ENCODE measurements at places on chromosomes 2 and 18. TPM values are rescaled to one million over a fixed set of nuclear protein-coding genes. Genes with fewer than 3 reads are reported as not detected.

SCYGR3 gene
- not detected for total RNA-seq

THSD7B gene
- total RNA-seq, result 0.76 TPM

KCNG2 gene
- 0.38 TPM for total RNA-seq

- no peak for DNase-seq
Measured at GRCh38 chr2:164371916-164372315, 249.4 kb downstream of the GRB14 start.

- DNase-seq, result no peak
Measured at GRCh38 chr18:4276953-4277585, 178.0 kb downstream of the DLGAP1 start.

- no peak for DNase-seq
Measured at GRCh38 chr2:110768591-110768990, 36.2 kb downstream of the ACOXL start.

DNA sequence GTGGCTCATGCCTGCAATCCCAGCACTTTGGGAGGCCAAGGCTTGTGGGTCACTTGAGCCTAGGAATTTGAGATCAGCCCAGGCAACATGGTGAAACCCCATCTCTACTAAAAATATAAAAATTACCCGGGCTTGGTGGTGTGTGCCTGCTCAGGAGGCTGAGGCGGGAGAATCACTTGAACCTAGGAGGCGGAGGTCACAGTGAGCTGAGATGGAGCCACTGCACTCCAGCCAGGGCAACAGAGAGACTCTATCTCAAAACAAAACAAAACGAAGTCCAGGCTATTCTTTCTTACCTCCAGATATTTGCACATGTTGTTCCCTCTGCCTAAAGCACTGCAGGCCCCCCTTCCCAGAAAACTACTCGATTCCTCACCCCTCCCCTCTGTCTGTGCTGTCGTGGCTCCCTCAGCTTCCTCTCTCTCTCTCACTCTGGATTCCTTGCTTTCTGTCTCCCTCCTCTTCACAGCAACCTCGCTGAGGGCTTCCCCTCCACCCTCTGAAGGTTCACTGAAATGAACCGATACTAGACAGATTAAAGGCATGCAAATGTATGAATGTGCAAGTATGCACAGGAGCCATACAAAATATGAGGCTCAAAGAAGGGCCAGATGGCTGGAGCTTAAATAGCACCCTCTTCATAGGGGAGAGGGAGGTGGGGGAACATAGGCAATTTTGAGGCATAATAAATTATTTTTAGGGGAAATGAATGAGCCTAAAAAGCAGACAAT is 18.5 kb downstream of the TMEM177 start:
- DNase-seq, result no peak

CIDEA gene
- total RNA-seq, result 0.24 TPM

CFC1 gene
- total RNA-seq, result not detected

DNA sequence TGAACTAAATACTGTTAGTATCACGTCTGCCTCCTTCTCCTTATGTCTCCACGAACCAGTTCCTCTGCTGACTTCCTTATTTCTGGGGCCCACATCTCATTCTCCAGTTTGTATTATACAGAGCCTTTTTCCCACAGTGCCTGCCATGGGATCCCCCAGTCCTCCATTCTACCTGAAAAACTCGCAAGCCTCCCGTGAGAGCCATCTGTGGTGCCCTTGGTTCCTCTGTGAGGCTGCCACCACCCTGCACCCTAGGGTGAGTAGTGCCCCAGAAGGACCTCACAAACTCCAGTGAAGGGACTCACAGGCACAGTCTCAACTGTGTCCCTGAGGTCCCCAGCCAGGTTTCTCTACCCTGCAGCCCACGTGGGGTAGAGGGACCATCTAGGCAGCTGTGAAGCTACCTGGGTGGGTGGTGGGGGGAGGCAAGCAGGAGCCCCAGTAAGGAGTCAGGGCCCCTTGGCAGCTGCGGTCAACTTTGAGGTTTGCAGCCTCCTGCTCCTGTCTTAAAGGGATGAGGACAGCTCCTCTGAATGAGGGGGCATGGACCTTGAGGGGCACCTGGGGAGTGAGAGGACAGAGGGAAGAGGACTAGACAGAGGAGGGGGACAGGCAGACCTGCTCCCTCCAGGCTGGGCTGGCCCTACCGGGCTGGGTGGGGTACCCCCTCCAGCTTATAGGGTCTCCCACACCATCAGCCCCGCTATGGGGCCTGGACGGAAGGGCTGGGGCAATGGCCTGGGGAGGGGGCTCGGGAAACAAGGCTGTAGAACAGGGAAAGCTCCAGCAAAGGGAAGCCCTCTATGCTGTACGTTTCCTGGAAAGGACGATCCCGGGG is 1.0 kb downstream of the PSTPIP2 start:
- no peak for DNase-seq

CPS1 gene
- 2.7 TPM for total RNA-seq

TFCP2L1 gene
- total RNA-seq, result 2.3 TPM

- DNase-seq, result no peak
Measured at GRCh38 chr2:69143748-69144360, 130.9 kb downstream of the ANTXR1 start.

CXCR4 gene
- total RNA-seq, result 8.3 TPM

RTN4 gene
- 324 TPM for total RNA-seq

PARD3B gene
- 37.0 TPM for total RNA-seq

CEP68 gene
- 16.2 TPM for total RNA-seq

LYPD1 gene
- total RNA-seq, result 0.33 TPM

DNA sequence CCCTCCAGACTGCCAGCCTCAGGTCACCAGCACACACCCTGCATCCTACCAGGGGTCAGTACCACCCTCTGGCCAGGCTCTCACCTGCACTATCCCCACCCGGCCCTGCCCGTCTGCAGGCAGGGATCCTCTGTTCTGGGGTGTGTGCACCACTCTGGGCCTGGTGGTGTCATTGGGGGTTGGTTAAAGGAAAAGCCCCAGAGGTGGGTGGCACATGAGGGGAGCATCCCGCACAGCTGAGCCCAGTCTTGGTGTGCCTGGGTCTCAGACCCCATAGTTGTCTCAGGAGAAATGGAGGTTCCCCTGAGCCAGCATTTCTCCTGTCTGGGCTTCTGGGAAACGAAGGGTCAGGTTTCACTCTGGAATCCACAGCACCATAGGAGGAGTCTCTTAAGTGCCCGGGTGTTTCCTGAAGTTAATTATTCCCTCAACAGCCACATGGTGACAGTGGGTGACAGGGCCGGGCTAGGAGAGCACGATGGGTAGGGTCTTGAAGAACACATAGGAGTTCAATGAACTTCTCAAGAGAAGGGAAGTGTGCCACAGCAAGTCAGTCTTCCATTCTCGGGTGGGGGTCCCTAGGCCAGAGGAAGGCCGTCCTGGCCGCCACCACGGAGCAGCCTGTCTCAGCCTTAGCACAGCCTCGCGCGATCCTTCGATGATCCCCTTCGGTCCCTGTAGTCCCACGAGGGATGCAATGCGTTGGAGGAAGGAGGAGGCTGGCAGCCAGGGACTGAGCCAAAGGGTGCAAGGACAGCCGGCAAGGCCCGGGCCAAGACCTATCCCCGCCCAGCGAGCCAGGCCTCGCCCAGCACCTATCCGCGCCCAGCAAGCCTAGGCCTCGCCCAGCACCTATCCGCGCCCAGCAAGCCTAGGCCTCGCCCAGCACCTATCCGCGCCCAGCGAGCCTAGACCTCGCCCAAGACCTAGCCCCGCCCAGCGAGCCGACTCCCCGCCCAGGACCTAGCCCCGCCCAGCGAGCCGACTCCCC is 1.1 kb upstream of the FARP2 start:
- DNase-seq, result peak; percentile 95

DNA sequence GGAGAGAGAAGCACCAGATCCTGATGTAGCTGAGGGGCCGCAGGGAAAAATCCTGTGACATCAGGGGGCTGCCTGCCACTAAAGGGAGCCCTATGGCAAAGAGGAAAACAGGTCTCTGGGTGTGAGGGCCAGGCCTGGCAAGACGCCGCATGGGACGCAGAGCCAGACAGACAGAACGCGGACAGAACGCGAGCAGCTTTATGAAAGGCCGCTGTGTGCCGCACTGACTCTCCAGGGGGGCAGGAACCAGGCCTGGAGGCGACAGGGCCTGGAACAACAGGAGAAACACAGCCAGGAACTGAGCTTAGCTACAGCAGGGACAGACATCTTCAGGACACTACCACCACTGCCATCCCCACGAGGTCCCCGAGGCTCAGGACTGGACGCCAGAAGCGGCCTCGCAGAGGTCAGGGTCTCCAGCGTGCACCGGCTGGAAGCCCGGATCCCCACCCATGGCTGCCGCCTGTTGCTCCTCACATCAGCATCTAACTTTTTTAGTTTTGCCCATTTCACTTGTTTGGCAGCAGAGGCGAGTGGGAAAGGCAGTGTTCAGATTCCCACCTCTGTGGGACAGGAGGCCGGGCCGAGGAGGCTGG is 131.6 kb downstream of the VAPA start:
- DNase-seq, result no peak

GAD1 gene
- total RNA-seq, result not detected

DNA sequence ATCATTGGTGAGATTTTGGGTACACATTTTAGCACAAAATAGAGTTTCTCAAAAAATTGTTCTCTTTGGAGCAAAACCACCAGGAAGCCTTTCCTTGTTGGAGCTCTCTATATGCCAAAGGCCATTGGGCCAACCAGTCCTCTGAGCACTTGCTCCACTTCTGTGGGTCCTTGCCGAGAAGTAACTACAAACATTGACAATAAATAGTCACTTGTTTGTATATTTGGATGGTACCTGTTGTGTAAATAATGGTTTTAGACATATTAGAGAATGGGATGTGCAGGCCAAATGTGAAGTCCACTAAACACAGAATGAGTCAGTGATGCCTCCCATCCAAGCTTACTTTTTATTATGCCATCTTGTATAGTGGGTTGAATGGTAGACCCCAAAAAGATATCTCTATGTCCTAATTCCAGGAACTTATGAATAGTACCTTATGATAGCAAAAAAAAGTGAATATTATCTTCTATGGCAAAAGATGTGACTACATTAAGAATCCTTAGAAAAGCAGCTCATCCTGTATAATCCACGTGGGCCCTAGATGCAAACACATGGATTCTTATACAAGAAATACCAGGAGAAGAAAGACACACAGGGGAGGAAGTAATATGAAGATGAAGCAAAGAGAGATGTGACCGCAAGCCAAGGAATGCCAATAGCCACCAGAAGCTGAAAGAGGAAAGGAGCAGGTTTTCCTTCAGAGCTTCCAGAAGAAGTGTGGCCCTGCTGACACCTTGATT is 24.6 kb downstream of the SRD5A2 start:
- no peak for DNase-seq

DNA sequence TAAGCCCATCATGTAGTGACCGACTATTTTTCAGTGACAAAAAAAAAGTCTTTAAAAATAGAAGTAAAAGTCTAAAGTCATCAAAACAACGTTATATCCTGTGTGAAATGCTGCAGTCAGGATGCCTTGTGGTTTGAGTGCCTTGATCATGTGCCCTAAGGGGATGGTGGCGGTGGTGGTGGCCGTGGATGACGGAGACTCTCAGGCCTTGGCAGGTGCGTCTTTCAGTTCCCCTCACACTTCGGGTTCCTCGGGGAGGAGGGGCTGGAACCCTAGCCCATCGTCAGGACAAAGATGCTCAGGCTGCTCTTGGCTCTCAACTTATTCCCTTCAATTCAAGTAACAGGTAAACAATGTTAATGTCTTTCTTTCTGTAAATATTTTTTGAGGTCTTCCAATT is at the start of gene CD28:
CD28 (plus strand) TSS at position 237 of the 400 bp plus-strand sequence; CDS start at position 295, 58 bp downstream.
- DNase-seq, result peak; percentile 85

SRD5A2 gene
- total RNA-seq, result not detected

DNA sequence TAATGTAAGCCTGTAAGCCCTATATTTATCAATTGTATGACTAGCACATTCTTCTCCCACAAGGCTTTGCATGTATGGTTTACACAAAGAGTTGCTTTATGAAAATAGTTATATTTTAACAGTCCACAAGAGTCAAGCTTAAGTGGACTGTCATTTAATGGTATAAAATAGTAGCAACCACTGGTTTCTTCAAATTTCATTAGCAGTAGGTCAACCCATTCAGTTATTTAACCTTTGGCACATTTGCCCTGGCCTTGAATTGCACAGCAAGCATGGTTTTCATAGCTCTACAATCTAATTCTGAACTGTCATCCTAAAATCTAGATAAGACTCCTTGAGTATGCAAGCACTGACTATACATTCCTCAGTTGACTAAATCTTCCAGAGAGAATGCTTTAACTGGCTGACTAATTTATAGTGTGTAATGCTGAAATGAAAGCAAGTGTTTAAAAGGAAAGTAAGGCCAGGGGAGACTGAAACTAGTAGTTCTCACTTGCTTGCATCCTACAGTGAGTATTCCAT is 1.8 kb downstream of the DPP4 start:
- no peak for DNase-seq

DNA sequence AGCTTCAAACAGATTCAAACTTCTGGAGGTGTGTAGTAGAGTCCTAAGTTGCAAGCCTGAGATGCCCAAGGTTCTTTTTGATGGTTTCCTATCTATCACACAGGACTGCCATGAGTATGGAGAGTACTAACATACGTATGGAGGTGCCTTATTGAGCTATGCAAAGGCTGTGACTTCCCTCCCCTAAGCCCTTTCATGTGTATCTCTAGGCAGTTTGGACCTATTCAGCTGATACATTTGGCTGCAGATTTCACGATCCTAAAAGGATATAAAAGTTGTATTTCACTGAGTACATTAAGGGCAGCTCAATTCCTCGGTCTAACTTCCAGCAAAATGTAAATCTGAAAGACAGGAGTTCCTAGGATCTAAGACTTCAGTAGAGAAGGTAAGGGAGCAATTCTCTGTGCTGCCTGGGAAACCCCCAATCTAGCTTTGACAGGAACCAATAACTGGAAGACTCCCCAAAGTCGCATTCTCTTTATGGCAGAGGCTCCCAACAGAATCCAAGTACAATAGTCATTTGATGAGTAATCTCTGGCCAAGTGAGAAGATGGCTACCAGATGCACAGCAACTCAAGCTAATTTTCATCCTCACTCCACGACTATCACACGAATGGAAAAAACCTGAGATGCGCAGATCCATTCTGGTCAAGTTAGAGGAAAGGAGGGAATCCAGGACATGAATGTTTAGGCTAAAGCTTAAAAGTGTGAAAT is 83.8 kb downstream of the ATL2 start:
- DNase-seq, result no peak

GRCh38 chr2:165660361-165660760 is 133.7 kb downstream of the GALNT3 start:
- DNase-seq, result no peak

VWC2L gene
- 0.10 TPM for total RNA-seq
